HT-29 (cell line): ENCODE measurements at places on chromosomes 12 and 14.

DNA sequence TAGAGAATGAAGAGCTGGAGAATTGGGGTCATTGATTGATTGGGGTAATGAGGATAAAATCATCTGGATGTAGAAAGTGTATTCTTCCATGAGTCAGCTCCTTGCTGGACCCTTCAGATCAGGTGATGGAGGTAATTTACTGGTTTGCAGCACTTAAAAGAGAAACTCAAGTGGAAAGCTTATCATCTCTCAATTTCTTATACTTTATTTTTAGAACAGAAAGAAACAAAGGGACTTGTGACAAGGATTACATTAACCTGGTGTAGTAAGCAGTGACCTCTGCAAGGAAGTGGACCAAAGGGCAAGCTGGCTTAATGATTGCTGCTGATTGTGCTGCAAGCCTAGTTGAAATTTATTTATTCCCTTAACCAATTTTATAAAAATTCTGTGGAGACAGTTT is 405.0 kb downstream of the TRHDE start:
- DNase-seq, result no peak

DNA sequence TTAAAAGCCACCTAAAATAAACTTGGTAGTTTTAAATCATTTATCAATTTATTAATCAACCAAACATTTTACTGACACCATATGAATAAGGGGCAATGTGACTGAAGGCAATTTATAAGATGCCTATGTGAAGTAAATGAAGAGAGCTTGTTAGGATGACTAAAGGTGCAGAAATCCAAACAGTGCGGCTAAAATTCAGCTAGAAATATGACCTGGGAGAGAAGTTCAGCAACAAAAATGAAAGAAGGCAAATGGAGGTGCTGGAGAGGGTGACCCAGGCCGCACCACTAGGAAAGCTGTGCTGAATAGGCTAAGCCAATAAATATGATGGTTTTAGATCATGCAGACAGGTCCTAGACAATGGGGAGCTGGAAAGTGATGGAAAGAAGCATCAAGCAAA is 403.7 kb downstream of the BTG1 start:
- DNase-seq, result no peak

DNA sequence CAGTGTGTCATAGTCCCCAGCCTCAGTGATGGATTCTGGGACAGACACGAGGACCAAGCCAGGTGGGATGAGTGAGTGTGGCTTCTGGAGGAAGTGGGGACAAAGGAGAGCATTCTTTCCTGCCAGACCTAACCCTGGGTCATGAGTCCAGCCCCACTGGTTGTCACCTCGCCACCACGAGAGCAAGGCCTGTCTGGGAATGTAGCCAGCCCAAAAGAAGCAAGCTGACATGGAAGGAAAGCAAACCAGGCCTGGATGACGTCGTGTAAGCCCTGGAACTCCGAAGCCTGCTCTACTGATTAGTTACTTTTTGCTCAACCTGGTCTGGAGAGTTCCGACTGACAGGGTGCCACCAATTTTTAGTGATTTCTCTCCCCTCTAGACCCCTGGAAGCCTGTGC is 105.9 kb downstream of the SINHCAF start:
- DNase-seq, result no peak

GRCh38 chr14:104554608-104555429 is 24.7 kb upstream of the C14orf180 start:
- DNase-seq, result no peak

- no peak for DNase-seq
Measured at GRCh38 chr12:109767456-109767855, 53.8 kb downstream of the FAM222A start.

GRCh38 chr12:53200107-53200457 is 7.0 kb downstream of the ITGB7 start:
- DNase-seq, result no peak

DNA sequence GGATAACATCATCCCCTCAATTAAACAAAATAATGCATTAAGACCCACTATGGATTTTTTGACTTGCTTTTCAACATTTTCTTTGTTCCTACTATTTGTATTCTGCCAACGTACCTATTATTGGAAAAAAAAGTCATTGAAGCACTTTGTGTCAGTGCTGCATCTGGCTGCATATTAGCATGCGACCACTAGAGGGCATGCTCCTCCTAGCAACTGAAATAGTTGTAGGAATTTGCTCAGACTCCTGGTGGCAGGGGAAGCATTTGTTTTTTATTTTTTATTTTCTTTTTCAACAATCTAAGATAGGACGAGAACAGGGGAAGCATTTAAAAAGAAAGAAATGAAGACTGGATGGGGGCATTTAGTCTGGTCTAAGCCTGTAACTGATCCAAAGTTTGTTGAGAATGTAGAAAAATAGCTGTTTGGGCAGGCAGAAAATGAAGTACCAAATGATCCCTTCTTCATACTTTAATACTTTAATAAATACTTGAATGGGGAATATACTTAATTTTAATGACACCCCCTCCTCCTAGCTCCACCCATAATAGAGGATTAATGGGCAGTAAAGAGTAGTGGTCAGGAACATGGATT is 14.5 kb upstream of the CLEC4A start:
- DNase-seq, result peak; percentile 79

- DNase-seq, result no peak
Measured at GRCh38 chr14:22188318-22188717, 400.7 kb downstream of the DAD1 start.

GRCh38 chr12:117484901-117485300 is 123.5 kb upstream of the NOS1 start:
- no peak for DNase-seq

DNA sequence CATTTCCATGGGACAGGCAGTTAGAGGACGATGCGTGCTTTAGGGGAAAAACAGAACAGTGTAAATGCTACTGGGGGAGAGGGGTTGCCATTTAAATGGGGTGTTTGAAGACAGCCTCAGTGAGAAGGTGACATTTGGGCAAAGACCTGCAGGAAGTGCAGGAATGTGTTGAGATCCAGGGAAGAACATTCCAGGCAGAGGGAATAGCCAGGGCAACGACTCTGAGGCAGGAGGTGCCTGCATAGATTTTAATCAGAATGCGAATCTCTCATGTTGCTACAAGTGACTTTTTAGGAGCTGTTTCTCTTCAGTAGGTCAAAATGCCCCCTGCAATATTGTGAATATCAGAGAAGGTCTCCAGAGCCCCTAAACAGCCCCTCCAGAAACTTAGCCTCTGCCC is 7.6 kb upstream of the SCARB1 start:
- DNase-seq, result no peak

DNA sequence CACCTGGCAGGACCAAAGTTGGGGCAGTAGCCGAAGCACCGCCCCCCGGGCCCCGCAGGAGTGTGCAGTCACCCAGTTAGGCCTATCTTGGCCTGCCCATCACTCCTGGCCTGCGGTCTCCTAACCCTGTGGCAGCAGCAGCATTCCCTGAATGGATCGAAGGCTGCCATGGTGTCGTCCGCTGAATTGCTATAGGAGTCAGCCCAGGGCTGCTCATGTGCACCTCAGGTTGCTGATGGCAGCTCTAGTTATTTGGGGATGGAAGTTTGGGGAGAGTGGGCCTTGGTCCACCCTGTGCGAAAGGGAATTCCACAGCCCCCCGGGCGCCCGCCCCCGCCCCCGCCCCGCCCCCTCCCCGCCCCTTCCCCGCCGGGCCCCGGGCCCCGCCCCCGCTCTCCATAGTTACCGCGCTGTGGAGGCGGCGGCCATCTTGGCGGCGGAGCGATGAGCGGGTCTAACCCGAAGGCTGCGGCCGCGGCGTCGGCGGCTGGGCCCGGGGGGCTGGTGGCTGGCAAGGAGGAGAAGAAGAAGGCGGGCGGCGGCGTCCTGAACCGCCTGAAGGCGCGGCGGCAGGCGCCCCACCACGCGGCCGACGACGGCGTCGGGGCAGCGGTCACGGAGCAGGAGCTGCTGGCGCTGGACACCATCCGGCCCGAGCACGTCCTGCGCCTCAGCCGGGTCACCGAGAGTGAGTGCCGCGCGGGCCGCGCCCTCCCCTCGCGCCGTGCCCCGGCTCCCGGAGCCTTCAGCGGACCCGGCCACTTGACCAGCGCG is at the start of gene UNC119B:
UNC119B (plus strand) TSS at position 428 of the 774 bp plus-strand sequence; CDS start at position 445, 17 bp downstream.
- DNase-seq, result peak; percentile 60

DNA sequence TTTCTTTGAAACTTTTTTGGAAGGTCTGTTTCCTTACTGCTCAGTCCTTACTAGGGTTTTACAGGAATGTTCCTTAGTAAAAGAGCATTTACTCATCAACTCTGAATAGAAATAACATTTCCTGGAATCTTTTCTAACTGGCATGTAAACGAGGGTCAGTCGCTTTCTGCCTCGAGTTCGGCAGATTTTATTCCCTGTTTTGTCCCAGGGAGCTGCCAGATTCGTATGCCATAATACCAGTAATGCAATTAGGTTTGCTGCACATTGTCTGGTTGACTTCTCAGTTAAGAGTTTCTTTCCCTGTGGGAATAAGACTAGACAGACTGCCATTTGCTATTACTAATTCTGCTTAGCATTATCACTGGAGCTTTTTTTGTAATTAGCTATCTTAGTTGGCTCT is 91.9 kb downstream of the VRK1 start:
- DNase-seq, result no peak

- DNase-seq, result no peak
Measured at GRCh38 chr12:62601765-62602164, 135.1 kb downstream of the MON2 start.

DNA sequence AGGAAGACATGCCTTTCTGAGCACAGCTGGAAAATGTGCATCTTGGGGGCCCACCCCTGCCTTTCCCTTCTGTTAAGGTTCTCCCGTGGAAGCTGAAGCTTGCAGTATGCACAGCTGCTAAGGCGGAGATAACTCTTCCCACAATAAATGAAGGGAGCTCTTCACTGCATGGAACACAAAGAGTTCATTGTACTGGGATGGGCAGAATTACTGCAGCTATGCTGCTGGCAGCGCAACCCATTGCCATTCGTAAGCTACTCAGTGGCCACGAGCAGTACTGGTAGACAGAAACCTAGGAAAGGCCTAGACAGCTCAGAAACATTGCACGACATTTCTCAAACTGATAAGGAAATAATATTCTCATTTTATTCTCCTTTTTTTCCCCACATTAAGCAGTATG is 310.2 kb downstream of the MDGA2 start:
- no peak for DNase-seq

- no peak for DNase-seq
Measured at GRCh38 chr12:103494734-103495468, 867 bp downstream of the C12orf42 start.

GRCh38 chr14:72962829-72963312 is 36.6 kb downstream of the DCAF4 start:
- peak; percentile 43 for DNase-seq

- DNase-seq, result no peak
Measured at GRCh38 chr14:31657917-31658316, 96.7 kb downstream of the NUBPL start.

- peak; percentile 57 for DNase-seq
Measured at GRCh38 chr14:94001501-94002396, 4.6 kb downstream of the CCDC197 start.

- DNase-seq, result no peak
Measured at GRCh38 chr12:18183141-18183540, 78.2 kb upstream of the PIK3C2G start.

- peak; percentile 78 for DNase-seq
Measured at GRCh38 chr12:109804820-109805761, 28.1 kb downstream of the TRPV4 start.

DNA sequence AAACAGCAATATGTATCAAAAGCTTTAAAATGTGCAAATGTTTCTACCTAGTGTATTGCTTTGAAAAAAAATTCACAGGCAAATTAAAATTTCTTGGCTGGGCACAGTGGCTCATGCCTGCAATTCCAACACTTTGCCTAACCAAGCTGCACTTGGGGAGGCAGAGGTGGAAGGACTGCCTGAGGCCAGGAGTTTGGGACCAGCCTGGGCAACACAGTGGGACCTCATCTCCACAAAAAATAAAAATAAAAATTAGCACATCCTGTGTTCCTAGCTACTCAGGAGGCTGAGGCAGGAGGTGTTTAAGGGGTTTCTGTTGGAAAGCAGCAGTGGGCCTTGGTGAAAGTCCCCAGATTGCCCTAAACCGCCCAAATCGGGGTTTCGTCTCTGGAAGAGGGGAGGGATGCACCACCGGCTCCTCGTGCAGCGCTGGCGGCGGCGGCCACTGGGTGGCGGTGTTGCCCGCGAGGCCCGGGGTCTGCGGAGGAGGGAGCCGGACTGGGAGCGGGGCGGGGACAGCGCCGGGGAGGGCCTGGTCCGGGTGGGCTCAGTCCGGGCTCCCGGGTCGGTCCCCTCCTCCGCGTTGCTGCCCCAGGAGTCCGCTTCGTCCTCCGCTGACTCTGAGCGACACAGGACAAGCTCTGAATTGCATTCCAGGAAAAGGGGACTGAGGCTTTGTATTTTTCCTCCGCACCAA is 265.6 kb downstream of the AACS start:
- peak; percentile 46 for DNase-seq

DNA sequence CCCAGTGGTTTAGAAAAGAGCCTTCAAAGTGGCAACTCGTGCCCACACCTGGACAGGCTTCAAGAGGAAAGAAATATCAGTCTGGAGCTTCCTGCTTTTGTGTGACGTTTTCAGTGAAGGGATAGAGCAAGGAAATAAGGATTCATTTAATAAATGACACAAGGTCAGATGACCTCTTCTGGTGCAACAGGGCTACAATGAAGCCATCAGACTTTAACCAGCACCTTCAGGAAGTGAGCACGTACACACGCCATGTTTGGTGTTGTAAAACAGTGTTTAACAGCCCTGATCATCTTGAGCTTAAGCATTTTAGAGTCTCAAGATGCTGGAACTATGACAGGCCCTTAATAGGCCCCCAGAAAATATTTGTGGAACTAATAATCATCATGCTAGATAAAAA is 59.1 kb downstream of the CCDC60 start:
- DNase-seq, result no peak

- peak; percentile 52 for DNase-seq
Measured at GRCh38 chr14:99579120-99579836, 24.7 kb downstream of the CCDC85C start.

DNA sequence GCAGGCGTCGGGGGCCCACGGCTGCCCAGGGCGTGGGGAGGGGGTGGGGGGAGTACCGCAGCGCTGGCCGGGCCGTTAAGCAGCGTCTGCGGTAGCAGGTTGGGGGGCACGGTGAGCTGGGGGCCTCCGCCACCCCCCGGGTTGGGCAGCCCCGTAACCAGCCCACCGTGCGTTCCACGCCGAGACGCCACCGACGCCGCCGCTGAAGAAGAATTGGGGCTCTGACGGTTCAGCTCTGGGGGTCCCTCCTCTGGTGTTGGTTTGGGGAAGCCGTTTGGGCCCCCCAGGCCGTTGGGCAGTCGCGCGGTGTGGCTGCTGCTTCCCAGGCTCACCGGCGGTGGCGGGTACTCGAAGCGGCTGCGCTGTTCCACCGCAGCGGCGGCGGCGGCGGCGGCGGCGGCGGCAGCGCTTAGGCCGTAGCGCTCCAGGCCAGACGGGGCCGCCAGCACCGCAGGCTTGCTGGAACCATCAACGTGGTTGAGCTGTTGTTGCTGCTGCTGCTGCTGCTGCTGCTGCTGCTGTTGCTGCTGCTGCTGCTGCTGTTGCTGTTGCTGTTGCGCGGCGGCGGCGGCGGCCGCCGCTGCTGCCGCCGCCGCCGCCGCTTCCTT is 1.5 kb downstream of the IRF2BPL start:
- no peak for DNase-seq
